Right renal cortex interstitium (tissue), 3 donors: ENCODE measurements at places on chromosomes 11 and 22. TPM values are rescaled to one million over a fixed set of nuclear protein-coding genes. Genes with fewer than 3 reads are reported as not detected.

The RASGRP2 gene
- 4.2 TPM for polyA plus RNA-seq

The NNMT gene
- polyA plus RNA-seq: 0.18 TPM

The SAA4 gene
- polyA plus RNA-seq: not detected

The OR4D5 gene
- polyA plus RNA-seq: not detected

The C11orf52 gene
- polyA plus RNA-seq: 12.4 TPM

The CENPM gene
- polyA plus RNA-seq: 12.0 TPM

The FADD gene
- polyA plus RNA-seq: 17.3 TPM

The MPEG1 gene
- polyA plus RNA-seq: 9.3 TPM

- DNase-seq: no peak
Measured at GRCh38 chr11:40338739-40339138, 1120.7 kb downstream of the LRRC4C start.

DNA sequence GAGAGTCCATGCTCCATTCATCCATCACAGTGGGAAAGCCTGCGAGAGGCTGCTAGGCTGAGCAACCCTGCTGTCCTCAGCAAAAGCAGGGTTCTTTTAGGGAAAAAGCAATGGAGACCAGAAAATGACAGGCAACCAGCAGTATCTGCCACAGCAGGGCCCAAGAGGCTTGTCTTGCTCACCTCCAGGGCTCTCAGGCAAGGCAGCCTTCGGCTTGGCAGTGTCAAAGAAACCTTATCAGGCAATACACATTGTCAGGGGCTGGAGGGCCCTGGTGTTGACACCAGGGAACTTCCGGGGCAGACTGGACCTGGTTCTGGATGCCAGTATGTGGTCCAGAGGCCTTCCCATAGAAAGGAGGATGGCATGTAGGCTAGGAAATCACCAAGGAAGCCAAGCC is 10.2 kb upstream of the TLCD5 start:
- DNase-seq: no peak

DNA sequence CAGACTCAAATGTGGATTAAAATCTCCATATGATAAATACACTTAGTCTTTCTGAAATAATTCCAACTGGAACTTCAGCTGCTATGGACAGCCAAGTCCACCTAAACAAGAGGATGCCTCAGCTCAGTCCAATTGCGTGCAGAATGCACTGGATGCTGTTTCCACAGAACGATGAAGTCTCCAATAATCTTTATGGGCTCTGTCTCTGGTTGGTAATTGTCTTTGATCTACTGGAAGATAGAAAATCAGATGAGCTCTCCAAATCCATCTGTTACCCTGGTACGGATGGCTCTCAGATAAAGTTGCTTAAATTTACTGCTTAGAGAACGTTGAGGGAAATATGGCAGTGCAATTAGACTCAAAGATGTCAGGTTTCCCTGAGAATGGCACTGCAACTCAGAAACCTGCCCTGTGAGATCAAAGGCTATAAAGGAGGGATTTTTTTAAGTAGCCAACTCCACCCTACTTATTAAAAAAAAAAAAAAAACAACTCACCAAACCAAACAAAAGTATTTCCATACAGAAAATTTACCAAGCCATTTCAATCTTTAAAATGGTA is 859 bp upstream of the BIRC3 start:
- no peak for DNase-seq

DNA sequence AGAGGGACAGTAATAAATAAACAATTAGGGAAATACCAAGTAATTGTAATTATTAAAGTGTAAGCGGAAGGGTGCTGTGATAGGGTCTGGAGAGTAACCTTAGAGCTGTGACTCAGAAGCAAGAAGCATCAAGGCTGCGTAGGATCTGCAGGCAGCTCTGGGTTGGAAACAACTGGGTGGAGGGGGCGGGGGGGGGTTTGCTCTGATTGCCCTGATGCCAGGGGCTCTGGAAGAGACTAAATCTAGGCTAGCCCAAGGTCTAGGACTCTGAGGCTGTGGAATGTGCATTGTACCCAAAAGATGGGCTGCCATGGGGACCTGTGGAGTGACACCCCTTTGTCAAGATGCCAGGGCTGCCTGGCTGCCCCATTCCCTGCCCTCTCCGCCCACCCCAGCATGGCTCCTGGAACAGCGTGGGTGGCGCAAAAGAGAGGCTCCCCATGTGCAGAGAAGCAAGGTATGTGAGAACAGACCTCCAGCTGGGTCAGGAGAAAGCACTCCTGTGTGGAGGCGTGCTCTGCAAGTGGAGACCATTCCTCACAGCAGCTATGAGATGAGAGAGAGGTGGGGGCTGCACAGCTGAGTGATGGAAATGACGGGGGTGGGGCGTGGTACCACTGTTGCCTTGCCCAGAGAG is 101.1 kb upstream of the CRYBB3 start:
- DNase-seq: no peak

DNA sequence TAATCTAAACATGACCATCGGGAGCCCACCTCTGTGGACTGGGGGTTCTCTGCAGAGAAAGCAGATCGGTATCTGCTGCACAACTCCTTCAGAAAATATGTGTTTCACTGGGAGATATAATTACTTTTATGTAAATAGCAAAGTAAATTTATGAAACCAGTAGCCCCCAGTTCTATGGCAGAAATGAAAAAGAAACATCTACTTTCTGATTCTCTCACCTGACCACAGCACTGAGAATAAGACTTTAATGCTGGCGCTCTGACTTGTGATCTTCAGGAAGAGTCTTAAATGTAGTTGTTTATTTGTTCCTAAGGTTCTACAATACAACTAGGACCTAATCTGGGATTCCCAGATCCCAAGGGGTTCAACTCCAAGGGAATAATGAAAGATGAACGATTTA is 518.0 kb downstream of the DLG2 start:
- DNase-seq: no peak

DNA sequence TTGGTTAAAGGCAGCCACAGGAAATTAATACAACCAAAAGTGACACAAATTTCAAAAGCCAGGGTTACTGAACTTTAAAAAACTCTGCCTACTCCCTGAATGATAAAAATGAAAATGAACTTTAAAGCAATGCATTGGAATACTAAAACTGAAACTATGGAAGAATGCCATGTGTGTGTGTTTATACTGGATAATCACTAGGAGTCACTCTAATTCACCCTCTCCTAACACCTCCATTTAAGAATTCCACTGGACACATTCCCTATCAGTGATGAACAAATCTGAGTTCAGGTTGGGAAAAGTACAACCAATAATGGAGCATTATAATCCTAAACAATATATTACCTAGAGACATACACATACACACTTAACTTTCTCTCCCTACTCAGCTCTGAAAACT is 27.5 kb upstream of the PLAAT3 start:
- no peak for DNase-seq

DNA sequence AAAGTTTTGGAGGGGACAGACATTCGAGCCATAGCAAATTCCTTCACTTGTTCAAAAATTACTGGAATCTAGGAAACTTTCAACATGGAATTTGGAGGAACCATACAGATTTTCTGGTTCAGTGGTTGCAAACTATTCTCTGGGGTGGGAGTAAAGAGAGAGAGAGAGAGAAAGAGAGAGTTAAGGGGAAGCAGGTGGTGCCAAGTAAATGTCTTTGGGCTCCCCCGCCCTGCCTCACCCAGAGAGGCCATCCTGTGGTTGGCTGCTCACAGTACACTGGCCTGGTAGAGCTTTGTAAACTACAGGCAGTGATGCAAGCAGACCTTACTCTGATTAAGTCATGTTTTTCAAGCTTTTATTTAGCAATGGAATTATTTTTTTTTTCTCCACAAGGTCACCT is 82.6 kb downstream of the ADAMTS15 start:
- DNase-seq: no peak

- no peak for DNase-seq
Measured at GRCh38 chr11:65425971-65426838, 3.6 kb downstream of the NEAT1 start.

DNA sequence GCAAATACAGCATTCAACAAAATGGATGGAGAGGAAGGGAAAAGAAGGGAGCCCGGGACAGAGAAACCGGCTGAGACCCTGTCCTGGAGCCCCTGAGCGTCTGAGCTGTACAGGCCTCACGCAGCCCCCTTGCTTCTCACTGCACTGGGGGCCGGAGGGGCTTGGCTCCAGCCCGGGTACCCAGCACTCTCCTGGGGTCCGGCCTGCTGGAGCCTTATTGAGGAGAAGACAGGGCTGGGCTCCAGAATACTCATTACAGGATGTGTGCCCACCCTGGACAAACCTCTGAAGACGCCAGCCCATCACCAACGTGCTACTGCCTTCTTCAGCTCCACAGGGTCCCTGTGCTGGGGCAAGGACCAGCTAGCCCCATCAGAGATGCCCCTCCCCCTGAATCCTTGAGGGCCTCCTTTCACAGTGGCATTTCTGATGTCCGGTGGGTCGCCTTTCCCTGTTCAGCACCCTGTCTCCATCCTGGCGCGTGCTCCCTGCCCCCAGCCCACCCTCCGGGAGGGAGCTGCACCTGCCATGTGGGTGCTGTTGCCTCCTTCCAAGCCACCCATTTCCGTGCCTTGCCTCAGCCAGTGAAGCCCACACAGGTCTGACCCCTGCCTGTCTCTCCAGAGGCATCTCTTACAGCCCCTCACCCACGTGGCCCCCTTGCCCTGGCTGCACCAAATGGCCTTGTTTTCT is 14.6 kb upstream of the SUN2 start:
- DNase-seq: no peak

- DNase-seq: no peak
Measured at GRCh38 chr22:26170795-26171580, 1.7 kb downstream of the SEZ6L start.

- DNase-seq: no peak
Measured at GRCh38 chr22:45290410-45290936, 5.7 kb downstream of the UPK3A start.

GRCh38 chr22:47460861-47461260 is 698.4 kb downstream of the TBC1D22A start:
- DNase-seq: no peak

- DNase-seq: no peak
Measured at GRCh38 chr11:16215352-16215751, 141.0 kb downstream of the SOX6 start.

- no peak for DNase-seq
Measured at GRCh38 chr11:2703363-2704141, 3.8 kb upstream of the KCNQ1OT1 start.

- peak; percentile 63 for DNase-seq
Measured at GRCh38 chr11:6251120-6251733, 8.4 kb upstream of the CCKBR start.

DNA sequence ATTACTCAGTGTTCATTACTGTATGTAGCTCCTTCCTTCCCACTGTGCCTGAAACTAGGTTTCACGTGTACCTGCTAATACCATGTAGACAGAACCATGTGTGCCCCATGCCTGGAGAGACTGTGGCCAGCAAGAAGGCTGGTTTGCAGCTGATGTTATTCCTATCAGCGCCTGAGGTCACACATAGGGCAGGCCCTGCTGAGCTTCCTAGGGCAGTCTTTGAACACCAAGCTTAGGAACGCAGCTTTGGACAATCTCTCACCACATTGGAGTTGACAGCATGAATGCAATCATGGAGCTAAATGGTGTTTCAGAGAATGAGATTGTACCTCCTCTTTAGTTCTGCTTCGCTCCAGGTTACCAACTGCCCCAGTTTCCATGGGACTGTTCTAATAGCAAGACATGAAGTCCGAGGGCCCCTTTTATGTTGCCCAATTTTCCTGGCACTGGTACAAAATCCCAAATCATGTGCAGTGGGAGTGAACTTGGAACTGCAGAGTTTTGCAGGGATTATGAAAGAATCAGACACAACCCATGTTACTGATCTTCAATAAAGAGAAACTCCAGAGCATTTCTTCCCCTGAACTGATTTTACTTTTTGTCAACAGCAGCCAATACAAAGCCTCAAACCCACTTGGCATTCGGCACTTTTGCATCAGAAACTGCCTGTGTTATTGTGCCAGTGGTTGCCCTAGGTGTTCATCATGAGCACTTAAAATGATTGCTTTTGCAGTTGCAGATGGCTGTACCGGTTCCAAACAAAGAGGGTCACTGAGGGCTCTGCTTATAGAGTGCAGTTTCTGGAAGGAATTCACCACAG is 154.2 kb upstream of the TTC12 start:
- DNase-seq: no peak
